Activated T-helper 1 cell treated with anti-CD3 and anti-CD28 coated beads, Interleukin-12 subunit alpha, Interleukin-12 subunit beta, Interleukin-2, Interleukin-4 antibody, amounts not matched to agents 30 ng/mL and 10 ng/mL and 1 ng/mL, durations not matched to agents 14 hours and 24 hours and 36 hours (primary cell): ENCODE measurements at places on chromosomes 11 and 22.

- peaks cover 6% of the 10 kb centered on the region for H3K36me3 ChIP-seq
- peaks cover 41% of the 10 kb centered on the region for H3K4me1 ChIP-seq
- H3K27ac ChIP-seq = no peak overlapping the region
These were observed 39.9 kb downstream of the MAML2 start for GRCh38 chr11:96303064-96303463.

DNA sequence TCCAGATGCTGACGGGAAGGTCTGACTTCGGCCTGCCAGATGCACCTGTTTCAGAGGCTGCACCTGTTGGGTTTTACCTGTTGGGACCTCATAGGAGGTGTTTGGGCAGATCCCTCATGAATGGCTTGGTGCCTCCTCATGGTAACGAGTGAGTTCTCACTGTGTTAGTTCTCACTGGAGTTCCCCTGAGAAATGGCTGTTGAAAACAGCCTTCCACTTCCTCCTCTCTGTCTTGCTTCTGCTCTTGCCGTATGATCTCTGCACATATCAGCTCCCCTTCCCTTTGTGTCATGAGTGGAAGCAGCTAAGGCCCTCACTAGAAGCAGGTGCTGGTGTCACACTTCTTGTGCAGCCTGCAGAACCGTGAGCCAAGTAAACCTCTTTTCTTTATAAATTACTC, 207.6 kb upstream of the SEZ6L start:
- DNase-seq = no peak
- H3K4me3 ChIP-seq = no peak overlapping the region
- peaks cover 19% of the 10 kb centered on the region for H3K4me1 ChIP-seq

- H3K4me1 ChIP-seq = no peaks in the 10 kb centered on the region
- no peak overlapping the region for H3K4me3 ChIP-seq
- H3K27ac ChIP-seq = no peak overlapping the region
- H3K27me3 ChIP-seq = peaks cover 22% of the 10 kb centered on the region
- no peaks in the 10 kb centered on the region for H3K36me3 ChIP-seq
- no peak for DNase-seq
These were observed 91.7 kb upstream of the CLMP start for GRCh38 chr11:123286761-123287160.

GRCh38 chr11:76382209-76382608, 1.1 kb downstream of the GVQW3 start:
- no peak overlapping the region for H3K27ac ChIP-seq
- H3K4me3 ChIP-seq = peak overlapping the region; percentile 94
- H3K4me1 ChIP-seq = peaks cover 37% of the 10 kb centered on the region
